ENCODE measurements at places on chromosomes 6 and 20.

DNA sequence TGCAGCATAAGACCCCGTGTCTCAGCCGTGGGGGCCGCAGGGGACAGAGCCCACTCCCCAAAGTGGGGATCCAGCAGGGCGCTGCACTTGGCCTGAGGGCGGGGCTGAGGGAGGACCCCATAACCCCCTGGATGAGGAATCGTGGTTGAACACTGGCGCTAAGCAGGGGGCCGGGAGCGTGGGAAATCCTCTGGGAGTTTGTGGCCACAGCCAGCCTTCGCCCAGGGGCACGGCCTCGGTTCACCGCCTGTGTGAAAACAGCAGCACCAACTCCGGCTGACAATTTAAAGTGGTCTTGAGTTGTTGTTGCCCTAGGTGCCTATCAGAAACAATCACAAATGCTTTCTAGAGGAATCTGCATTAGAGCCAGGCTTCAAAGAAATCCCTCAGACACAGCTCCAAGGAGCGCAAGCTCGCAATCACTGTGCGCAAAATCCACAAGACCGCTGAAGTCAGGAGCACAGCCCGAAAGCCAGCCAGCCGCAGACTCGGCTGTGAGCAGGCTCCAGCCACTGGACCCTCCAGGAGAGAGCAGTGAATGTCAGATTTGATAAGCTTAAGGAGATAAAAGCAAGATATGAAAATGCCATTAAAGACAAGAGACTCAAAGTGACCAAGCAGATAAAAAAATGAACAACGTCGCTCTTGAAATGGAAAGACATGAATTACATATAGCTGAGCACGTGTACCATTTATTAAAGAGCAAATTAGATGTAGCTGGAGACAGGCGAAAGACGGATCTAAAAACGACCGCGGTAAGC is 10.9 kb upstream of the RPS6KA2 start:
- no peaks in the 10 kb centered on the region for H3K27me3 ChIP-seq
- H3K27ac ChIP-seq = no peak overlapping the region
- no peaks in the 10 kb centered on the region for H3K4me1 ChIP-seq
- no peaks in the 10 kb centered on the region for H3K36me3 ChIP-seq

DNA sequence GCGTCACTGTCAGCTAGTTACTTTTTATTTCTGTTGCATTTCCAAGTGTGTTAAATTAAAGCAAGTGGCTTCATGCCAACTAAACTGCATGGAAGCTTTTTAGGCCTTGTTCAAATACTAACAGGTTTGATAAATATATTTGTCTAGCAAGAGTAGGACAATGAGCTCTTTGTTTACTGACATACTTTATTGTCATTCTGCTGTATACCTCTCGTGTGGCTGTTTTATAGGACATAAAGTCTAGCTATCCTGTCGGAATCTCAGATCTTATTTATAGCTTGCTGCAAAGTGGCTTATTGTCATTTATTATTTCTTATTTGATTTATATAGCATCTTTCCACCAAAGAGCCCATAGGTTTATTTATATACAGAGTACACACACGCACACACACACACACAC is 711.1 kb downstream of the KIF16B start:
- no peaks in the 10 kb centered on the region for H3K36me3 ChIP-seq
- no peak for DNase-seq
- no peaks in the 10 kb centered on the region for H3K4me1 ChIP-seq
- H3K27ac ChIP-seq = no peak overlapping the region
- no peaks in the 10 kb centered on the region for H3K27me3 ChIP-seq
- H3K4me3 ChIP-seq = no peak overlapping the region

DNA sequence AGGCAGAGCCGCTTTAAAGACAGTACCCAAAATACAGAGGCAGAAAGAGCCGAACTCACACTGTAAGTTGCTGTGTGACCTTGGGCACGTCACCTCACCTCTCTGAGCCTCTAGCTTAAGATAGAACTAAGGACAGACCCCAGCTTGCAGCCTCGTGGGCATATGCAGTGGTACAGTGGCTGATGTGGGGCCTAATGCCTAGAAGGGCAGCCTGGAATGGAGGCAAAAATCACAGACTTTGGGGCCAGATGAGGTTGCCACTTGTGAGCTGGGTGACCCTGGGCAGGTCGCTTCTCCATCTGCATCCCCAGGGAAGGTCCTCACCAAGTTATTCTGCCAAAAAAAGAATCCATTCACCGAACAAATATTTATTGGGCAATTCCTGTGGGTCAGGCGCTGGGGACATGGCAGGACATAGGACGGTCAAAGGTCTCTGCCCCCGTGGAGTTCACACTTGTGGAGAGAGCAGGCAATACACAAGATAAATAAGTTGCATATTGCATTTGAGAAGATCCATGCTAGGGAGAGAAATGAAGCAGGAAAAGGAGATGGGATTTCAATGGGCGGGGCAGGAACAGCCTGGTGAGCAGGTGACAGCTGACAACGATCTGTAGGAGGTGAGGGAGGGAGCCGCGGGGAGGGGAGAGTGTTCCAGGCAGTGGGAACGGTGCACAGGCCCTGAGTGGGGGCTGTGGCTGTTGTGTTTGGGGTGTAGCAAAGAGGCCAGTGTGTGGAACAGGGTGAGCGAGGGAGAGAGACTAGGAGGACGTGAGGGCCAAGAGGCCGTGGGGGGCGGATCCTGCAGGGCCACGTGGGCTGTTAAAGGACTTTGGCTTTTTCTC is 115.2 kb downstream of the CEBPB start:
- H3K27me3 ChIP-seq = no peaks in the 10 kb centered on the region
- H3K36me3 ChIP-seq = no peaks in the 10 kb centered on the region
- H3K4me3 ChIP-seq = no peak overlapping the region
- H3K27ac ChIP-seq = peak overlapping the region; percentile 77
- peaks cover 13% of the 10 kb centered on the region for H3K4me1 ChIP-seq
- DNase-seq = peak; percentile 73

GRCh38 chr6:28696682-28697081 is 171.0 kb downstream of the GPX5 start:
- no peak overlapping the region for H3K4me3 ChIP-seq
- H3K27ac ChIP-seq = no peak overlapping the region
- H3K4me1 ChIP-seq = no peaks in the 10 kb centered on the region
- H3K27me3 ChIP-seq = peaks cover 7% of the 10 kb centered on the region
- no peaks in the 10 kb centered on the region for H3K36me3 ChIP-seq

GRCh38 chr6:72669324-72669723 is 47.5 kb downstream of the KCNQ5 start:
- H3K27me3 ChIP-seq = no peaks in the 10 kb centered on the region
- no peak overlapping the region for H3K4me3 ChIP-seq
- H3K36me3 ChIP-seq = no peaks in the 10 kb centered on the region
- no peak overlapping the region for H3K27ac ChIP-seq
- H3K4me1 ChIP-seq = no peaks in the 10 kb centered on the region
- no peak for DNase-seq

- no peak for DNase-seq
- no peaks in the 10 kb centered on the region for H3K27me3 ChIP-seq
- no peaks in the 10 kb centered on the region for H3K36me3 ChIP-seq
- H3K4me1 ChIP-seq = peaks cover 4% of the 10 kb centered on the region
- no peak overlapping the region for H3K4me3 ChIP-seq
These were observed 78.4 kb downstream of the GMPR start for GRCh38 chr6:16316741-16317251.

DNA sequence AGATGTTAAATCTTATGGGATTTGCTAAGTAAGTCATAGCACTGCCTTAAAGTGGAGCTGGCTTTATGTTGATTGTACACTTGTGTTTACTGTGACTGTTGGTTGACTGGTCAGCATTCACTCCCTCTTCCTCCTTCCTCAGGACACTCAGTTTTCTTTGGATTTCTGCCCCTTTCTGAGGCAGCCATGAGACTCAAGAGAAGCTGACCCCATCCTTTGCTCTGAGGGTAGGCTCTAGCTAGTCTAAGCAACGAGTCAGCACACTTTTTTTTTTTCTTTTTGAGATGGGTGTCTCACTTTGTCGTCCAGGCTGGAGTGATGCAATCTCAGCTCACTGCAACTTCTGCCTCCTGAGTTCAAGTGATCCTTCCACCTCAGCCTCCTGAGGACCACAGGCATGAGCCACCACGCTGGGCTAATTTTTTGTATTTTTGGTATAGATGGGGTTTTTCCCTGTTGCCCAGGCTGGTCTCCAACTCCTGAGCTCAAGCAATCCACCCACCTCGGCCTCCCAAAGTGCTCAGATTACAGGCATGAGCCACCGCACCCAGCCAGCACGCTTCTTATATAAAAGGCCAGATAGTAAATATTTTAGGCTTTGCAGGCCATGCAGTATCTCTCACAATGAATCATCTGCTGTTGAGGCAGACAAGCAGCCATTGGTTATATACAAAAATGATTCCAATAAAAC is 191.4 kb downstream of the NFATC2 start:
- H3K27me3 ChIP-seq = no peaks in the 10 kb centered on the region
- no peak overlapping the region for H3K27ac ChIP-seq
- H3K4me1 ChIP-seq = no peaks in the 10 kb centered on the region

GRCh38 chr6:10408457-10408856 is 6.4 kb downstream of the TFAP2A start:
- no peak overlapping the region for H3K27ac ChIP-seq
- no peak overlapping the region for H3K4me3 ChIP-seq
- no peaks in the 10 kb centered on the region for H3K36me3 ChIP-seq
- H3K27me3 ChIP-seq = peaks cover 48% of the 10 kb centered on the region
- no peak for DNase-seq

DNA sequence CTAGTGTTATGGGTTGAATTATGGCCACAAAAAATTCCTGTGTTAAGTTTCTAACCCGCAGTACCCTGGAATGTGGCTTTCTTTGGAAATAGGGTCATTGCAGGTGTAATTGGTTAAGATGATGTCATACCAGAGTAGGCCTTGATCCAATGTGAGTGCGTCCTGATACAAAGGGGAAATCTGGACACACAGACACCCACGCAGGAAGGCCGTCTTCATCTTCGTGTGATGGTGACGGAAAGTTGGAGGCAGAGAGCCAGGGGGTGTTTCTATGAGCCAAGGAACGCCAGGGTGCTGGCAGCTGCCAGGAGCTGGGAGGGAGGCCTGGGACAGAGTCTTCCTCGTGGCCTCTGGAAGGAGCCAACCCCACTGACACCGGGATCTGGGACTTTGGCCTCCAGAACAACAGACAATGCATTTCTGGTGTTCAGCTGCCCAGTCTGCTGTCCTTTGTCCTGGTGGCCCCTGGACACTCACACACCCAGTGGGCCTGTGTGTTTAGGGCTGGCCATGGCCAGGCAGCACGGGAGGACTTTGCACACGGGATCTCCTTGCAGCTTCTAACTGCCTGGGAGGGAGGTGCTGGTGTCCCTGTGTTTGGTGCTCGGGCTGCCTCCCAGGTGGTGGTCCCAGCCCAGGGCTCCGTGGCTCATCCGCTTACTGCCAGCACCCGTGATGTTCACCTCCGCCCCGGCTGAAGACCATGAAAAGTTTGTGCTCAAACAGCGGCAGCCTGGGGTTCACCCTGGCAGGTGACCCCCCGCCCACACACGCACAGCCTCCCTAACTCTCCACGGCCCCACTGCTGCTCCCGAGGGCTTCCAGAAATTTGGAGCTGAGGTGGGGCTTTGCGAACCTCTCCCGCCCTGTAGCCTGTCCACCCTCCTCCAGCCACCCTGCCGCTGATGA is 53.4 kb upstream of the GATA5 start:
- H3K27me3 ChIP-seq = peaks cover 3% of the 10 kb centered on the region
- no peak overlapping the region for H3K4me3 ChIP-seq
- no peak for DNase-seq
- no peaks in the 10 kb centered on the region for H3K4me1 ChIP-seq
- no peaks in the 10 kb centered on the region for H3K36me3 ChIP-seq

- no peaks in the 10 kb centered on the region for H3K36me3 ChIP-seq
- H3K4me1 ChIP-seq = no peaks in the 10 kb centered on the region
- H3K27ac ChIP-seq = no peak overlapping the region
- no peaks in the 10 kb centered on the region for H3K27me3 ChIP-seq
These were observed 85.3 kb upstream of the SIRPA start for GRCh38 chr20:1809611-1810510.

DNA sequence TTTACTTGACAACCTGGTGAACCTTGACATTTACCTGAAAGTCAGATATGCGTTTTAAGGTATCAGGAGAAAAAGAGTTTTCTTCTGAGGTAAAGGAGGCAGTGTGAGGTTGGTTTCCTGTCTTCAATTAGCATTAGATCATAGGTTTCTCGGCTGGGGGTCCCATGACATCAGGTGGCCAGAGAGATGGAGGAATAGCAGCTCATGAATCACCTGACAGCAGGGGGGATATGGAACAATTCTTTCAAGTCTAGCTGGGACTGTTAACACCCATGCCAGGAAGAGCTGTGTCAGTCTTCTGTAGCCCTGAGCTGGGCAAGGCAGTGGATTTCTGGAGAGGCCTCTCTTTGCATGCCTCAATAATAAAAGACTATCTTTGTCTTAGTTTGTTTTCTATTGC is 108.0 kb upstream of the TMEM170B start:
- no peak overlapping the region for H3K27ac ChIP-seq
- H3K4me3 ChIP-seq = no peak overlapping the region
- H3K27me3 ChIP-seq = no peaks in the 10 kb centered on the region

GRCh38 chr6:102300350-102300749 is 906.8 kb downstream of the GRIK2 start:
- H3K4me3 ChIP-seq = no peak overlapping the region
- H3K27me3 ChIP-seq = no peaks in the 10 kb centered on the region
- no peak overlapping the region for H3K27ac ChIP-seq
- H3K36me3 ChIP-seq = no peaks in the 10 kb centered on the region
- DNase-seq = no peak

DNA sequence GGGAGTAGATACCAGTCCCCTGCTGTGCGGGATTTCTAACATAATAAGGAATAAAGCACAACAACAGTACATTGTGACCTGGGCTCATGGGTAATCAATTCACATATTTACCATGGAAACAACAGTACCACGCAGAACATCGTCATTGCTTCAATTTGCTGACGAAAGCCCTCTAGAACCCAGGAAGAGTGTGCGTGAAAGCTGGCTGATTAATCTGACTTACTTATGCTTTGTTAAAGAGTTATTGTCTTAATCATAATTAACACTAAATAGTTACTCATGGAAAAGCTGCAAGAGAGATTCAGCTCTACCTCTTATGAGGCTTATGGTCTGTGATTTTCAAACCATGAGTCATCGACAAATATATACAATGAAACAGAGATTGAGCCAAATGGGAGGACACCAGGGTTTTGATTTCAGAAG is 644.3 kb upstream of the AGPAT4 start:
- no peak overlapping the region for H3K4me3 ChIP-seq
- H3K27me3 ChIP-seq = no peaks in the 10 kb centered on the region
- no peak for DNase-seq

GRCh38 chr20:58740356-58741308 is 48.0 kb downstream of the NPEPL1 start:
- no peak overlapping the region for H3K27ac ChIP-seq
- no peaks in the 10 kb centered on the region for H3K36me3 ChIP-seq
- H3K4me3 ChIP-seq = no peak overlapping the region
- DNase-seq = peak; percentile 10
- H3K27me3 ChIP-seq = no peaks in the 10 kb centered on the region

- H3K27me3 ChIP-seq = no peaks in the 10 kb centered on the region
- no peak overlapping the region for H3K4me3 ChIP-seq
- H3K4me1 ChIP-seq = no peaks in the 10 kb centered on the region
- peak; percentile 92 for DNase-seq
- H3K27ac ChIP-seq = no peak overlapping the region
These were observed 68.5 kb downstream of the PLEKHG1 start for GRCh38 chr6:150667977-150668716.

- H3K4me1 ChIP-seq = no peaks in the 10 kb centered on the region
- no peak for DNase-seq
- no peak overlapping the region for H3K4me3 ChIP-seq
- no peaks in the 10 kb centered on the region for H3K36me3 ChIP-seq
These were observed 167.0 kb downstream of the LRFN2 start for GRCh38 chr6:40419946-40420728.

- no peaks in the 10 kb centered on the region for H3K36me3 ChIP-seq
- no peaks in the 10 kb centered on the region for H3K27me3 ChIP-seq
- H3K27ac ChIP-seq = no peak overlapping the region
- DNase-seq = no peak
These were observed 25.6 kb upstream of the AHI1 start for GRCh38 chr6:135522965-135523692.
